ENCODE measurements at places on chromosomes 3 and 15.

- DNase-seq = peak; percentile 40
Observed at GRCh38 chr3:5304789-5305683, 117.5 kb downstream of the EDEM1 start.

DNA sequence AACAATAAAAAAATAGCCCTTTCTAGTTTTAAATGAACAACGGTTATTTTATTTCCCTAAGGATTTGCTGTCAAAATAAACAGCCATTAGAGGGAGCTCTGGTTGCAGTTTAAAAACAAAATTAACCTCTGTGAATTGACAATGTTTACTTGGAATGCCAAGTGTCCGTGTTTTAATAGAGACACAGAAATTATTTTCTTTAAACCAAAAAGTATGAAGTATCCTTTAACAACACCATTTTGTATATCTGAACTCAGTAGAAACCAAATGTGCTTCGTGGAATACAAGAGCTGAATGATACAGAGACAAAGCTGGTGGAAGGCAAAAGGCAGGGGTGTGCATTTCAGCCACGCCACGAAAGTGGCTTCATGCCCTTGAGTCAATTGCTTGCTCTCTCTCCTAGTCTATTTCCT lies 74.4 kb downstream of the MOBP start:
- peak; percentile 8 for DNase-seq

DNA sequence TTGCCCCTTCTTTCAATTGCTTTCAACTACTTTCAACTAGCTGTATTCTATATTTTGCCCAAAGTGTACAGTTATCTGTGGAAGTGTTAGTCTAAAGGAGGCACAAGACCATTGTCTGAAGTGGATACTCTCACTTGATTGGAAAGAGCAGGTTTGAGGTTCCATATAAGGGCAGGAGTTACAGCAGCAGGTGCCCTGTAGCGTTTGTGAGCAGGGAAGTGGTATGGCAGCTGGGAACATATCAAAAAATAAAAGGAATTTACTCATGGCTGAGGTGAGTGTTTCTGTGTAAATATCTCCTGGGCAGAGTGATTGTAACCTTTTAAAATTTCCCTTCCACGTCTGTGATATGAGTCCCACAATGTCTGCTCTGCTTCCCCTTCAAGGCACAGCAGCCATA lies 38.5 kb upstream of the DNAJC13 start:
- DNase-seq = no peak

DNA sequence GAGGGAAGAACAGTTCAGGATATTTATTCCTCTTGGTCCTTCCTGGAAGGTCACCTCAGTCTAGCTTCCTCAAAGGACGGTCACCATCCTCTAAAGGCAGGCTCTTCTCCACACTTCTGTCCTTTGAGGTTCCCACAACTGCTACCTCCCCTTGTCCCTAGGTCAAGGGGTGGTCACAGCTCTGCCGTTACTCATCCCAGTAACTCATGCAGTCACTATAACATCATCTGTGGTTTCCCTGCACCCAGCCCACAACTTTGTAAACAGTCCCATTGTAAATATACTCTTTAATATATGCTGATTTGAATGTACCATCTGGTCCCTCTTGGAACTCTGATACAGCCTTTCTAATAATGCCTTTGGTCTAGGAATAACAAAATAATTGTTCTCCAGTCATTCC lies 887.4 kb downstream of the FHIT start:
- peak; percentile 60 for DNase-seq

GRCh38 chr3:136772709-136773108 lies 20.5 kb upstream of the STAG1 start:
- DNase-seq = peak; percentile 35

DNA sequence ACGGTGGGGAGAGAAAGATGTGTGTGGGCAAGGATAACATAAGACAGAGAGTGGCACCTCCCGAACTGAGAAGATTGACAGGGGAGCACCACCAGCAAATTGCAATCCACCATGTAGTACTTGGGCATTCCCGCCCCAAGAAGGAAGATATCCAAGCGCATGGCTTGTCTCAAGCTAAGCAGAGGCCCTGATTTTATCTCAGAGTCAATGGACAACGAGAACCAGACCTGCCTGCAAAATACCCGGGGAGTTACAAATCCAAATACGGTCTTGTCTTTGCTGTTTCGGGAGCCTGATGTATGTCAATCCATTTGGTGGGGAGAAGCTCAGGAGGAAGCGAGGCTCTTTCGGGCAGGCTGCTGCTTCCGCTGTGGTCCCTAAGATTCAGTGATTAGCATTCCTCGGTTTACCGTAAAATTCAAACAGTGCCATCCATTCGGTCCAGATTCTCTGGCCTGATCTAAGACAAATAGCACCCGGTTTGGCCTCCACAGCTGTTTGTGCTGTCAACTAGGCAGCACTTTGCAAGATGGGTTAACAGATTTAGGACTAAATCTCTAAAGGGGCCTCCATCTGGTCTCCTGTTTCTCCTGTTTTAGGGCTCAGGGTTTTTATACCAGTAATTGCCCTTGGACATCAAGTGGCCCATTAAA lies 97.7 kb upstream of the WNT5A start:
- DNase-seq = no peak

GRCh38 chr15:33706173-33706572 lies 262.1 kb upstream of the CHRM5 start:
- no peak for DNase-seq

GRCh38 chr15:63186065-63186464 lies 3.3 kb upstream of the RAB8B start:
- DNase-seq = peak; percentile 88

GRCh38 chr3:60399861-60400845 lies 851.1 kb downstream of the FHIT start:
- peak; percentile 6 for DNase-seq

- no peak for DNase-seq
Observed at GRCh38 chr3:197364410-197365071, 66.1 kb upstream of the DLG1 start.

DNA sequence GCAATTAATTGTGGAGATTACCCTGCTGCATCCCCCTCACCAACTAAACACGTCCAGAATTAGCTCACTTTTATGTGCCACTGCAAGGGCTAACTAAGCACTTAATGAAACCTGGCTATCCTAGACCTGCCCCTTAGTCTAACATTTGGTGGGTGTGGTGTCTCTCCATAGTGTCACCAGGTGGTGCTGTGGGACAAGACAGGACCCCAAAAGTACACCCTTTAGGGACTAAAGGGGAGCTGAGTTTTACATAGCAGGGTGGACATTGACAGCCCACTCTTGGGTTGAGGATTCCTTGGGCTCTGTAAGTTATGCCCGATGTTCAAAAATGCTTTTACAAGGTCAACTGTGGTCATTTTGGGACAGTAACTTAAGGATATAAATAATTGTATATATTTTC lies 5.7 kb downstream of the DUT start:
- peak; percentile 25 for DNase-seq

GRCh38 chr15:53115563-53115962 lies 325.4 kb upstream of the ONECUT1 start:
- no peak for DNase-seq

GRCh38 chr15:47673232-47673761 lies 44.0 kb upstream of the SEMA6D start:
- DNase-seq = no peak

- no peak for DNase-seq
Observed at GRCh38 chr3:179438841-179439240, 12.4 kb downstream of the GNB4 start.

DNA sequence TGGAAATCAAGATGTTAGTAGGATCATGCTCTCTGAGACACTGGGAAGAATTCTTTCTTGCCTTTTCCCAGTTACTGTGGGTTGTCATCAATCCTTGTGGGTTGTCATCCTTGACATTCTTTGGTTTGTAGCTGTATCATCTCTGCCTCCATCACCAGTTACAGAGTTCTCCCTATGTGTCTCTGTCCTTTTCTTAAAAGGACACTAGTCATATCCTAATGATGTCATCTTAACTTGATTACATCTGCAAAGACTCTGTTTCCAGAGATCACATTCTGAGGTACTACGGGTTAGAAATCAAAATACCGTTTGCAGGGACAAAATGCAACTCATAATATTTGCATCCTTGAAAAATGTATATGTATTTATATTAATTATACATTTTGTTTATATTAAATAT lies 500.4 kb downstream of the ZBBX start:
- DNase-seq = no peak

DNA sequence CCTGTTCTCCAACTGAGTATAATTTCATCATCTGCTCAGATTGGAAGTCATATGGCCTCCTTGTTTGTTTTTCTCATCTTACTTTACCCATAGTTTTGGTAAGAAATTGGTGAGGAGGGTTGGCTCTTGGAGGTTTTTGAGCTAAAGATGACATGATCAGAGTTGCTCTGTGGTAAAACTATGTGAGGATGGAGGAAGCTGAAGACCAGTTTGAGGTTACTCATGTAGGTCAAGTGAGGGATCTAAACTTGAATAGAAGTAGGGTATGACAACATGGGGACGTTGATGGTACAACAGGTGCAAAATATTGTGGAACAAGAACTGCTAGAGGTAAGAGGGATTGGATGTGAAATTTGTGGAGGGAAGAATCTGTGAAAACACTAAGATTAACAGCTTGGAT lies 87.7 kb upstream of the NEO1 start:
- DNase-seq = no peak

GRCh38 chr3:197505796-197506548 lies 49.8 kb downstream of the BDH1 start:
- DNase-seq = no peak

GRCh38 chr3:10726787-10727186 lies 89.2 kb upstream of the SLC6A11 start:
- no peak for DNase-seq

GRCh38 chr3:73637042-73637441 lies 12.3 kb upstream of the PDZRN3 start:
- DNase-seq = peak; percentile 84

- peak; percentile 78 for DNase-seq
Observed at GRCh38 chr15:35306361-35306981, 221.4 kb upstream of the NANOGP8 start.

GRCh38 chr3:60594025-60594424 lies 657.2 kb downstream of the FHIT start:
- DNase-seq = peak; percentile 12

DNA sequence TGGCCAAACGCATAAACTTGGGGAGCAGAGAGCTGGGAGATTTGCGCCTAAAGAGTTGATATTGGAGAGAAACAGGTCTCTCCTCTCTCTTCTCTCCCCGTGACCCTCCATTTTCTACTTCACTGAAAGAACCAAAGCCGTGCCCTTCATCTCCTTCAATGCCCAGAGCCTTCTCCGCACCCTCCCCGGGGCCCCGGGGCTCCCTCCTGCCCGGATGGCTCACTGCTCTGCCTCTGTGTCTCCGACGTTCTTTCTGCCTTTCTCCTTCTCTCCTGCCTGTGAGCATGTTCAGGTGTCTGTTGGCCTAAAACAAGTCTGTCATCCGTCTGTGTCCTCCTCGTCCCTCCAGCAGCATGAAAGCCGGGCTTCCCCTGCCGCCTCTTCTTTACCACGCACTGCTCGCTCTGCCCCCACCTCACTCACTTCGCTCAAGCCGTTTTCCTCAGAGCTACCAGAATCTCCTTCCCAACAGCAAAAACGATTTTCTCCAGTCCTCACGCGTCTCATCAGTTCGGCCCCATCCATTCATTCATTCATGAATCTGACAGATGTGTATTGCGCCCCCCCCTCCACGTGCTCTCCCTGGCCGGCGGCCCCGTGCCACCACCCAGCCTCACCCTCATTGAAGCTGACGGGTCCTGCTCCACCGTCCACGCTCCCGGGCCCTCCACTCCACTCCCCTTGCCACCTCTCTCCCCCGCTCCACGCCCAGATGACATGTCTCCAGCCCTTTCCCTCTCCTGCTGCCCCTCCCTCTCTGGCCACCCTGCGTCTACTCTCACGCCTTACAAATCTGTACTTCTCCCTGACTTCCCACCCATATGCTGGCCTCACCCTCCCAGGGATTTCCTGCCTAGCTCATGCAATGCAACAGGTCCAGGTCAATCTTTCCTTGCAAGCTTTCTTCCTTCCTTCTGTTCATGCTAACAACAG lies 10.2 kb downstream of the MUC4 start:
- DNase-seq = no peak

- DNase-seq = peak; percentile 16
Observed at GRCh38 chr3:141663993-141664392, 74.1 kb upstream of the RNF7 start.

GRCh38 chr3:138210528-138210927 lies 23.4 kb downstream of the ARMC8 start:
- DNase-seq = no peak

DNA sequence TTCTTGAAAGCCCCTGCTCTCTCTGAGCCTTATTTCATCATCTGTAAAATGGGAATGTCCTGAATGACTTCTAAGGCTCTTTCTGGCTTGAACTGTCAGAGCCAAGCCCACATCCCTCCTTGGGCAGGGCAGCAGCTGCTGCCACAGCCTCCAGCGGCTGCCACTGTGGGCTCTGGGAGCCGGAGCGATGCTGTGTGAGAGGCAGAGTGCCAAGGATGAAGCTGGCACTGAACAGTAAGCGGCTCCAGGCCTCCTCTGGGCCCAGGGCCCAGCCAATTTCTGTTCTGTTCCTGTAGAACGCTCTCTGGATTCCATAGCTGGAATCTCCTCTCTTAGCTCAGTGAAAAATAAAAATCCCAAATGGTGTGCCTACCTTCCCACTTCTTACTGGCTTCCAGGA lies 4.4 kb downstream of the CPLX3 start:
- no peak for DNase-seq

DNA sequence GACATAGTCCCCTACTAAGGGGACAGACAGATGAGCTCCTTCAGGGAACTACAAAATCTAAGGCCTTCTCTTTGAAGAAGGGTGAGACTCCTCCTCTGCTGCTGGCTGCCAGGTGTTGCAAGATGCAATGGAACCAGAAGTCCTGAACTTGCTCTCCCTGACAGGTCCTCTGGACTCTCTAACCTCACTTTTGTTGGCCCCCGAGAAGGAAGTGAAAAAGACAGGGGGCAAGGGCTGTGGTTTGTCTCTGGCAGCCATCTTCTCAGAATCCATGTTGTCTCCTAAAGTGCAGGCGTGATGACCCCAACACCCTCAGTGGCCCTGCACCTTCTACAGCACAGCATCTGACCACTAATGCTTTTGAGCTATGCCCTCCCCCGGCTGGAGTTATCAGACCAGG lies 292.5 kb downstream of the CHST2 start:
- DNase-seq = no peak

DNA sequence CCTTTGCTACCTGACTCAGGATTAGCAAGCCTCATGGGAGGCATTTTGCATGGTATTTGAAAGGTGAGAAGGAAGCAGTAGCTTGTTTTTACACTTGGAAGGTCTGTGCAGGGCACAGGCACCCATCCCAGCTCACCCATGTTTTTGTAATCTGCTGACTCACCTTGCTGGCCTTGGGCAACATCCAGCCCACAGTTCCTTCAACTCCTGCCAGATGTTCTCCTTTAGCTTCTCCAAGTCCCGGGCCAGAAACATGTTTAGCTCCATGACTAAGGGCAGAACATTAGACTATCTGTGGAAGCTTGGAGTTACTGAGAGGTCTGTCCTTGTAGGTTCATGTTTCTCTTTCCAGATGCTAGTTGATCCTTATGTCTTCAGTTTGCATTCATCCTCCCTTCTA lies 12.4 kb upstream of the ZNF770 start:
- DNase-seq = peak; percentile 50

GRCh38 chr3:47313341-47314055 lies 30.8 kb downstream of the KLHL18 start:
- DNase-seq = no peak

GRCh38 chr15:96042734-96043224 lies 287.7 kb upstream of the NR2F2 start:
- no peak for DNase-seq

GRCh38 chr3:131957511-131957910 lies 77.3 kb downstream of the CPNE4 start:
- DNase-seq = peak; percentile 6

GRCh38 chr3:166029507-166029906 lies 192.3 kb upstream of the BCHE start:
- DNase-seq = no peak
